ENCODE measurements at places on chromosomes 7 and 10.

GRCh38 chr7:70470746-70471145 lies 661.2 kb upstream of the GALNT17 start:
- no peak for DNase-seq

GRCh38 chr10:12448729-12449391 lies 99.5 kb downstream of the CAMK1D start:
- no peak for DNase-seq

- DNase-seq, result no peak
These were observed 68.6 kb upstream of the AFAP1L2 start for GRCh38 chr10:114472877-114473253.

DNA sequence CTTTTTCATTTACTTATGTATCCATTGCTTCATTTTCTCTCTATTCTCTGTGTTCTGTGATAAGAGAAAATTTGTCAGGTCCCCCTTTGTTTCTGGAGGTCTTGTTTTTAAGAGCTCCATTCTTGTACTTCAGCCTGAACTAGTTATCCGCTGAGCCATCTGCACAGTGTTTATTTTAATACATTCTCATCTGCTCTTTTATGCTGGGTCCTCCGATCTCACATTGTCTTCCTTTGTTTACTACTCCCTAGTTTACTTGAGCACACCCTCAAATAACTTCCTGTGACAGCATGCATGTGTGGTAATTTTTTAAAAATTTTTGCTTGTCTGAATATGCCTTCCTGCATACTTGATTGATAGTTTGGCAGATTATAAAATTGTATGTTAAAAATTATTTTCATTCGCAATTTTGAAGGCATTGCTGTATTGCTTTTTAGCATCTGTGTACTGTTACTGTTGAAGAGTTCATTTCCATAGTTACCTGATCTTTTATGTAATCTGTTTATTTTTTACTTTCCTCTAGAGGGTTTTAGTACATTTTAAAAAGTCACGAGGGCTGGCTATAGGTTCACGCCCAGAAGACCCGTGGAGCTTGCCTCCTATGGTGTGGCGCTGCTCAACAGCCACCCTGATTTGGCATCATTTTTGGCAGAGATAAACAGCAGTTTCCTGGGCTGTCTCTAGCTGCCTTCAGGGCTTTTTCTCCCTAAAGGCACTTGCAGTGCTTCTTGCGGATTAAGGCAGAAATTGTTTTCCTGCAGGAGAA lies 31.9 kb downstream of the RSBN1L start:
- DNase-seq, result no peak

DNA sequence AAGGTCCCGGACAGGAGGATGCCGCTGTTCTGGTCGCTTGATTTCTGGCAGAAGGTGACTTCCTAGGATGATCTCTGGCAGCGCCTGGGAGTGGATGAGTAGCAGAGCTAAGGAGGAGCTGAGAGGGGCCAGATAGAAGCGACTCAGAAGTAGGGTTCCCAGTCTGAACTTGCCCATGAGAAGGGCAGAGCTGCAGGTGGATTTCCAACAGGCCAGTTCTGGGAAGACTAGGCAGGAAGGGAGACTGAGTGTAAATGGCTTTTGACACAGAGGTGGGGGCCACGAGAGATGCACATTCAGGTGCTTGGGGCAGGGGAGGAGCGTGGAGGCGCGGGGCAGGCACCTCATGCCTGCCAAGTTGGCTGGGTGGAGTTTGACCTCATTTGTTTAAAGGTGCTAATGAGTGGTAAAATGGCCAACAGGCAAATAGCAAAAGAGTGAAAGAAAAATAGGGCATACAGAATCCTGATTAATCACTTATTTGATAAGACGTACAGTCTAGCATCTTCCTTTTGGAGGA lies 58.8 kb downstream of the SHH start:
- no peak for DNase-seq

- no peak for DNase-seq
These were observed 48.8 kb downstream of the PLPP4 start for GRCh38 chr10:120505866-120506265.

DNA sequence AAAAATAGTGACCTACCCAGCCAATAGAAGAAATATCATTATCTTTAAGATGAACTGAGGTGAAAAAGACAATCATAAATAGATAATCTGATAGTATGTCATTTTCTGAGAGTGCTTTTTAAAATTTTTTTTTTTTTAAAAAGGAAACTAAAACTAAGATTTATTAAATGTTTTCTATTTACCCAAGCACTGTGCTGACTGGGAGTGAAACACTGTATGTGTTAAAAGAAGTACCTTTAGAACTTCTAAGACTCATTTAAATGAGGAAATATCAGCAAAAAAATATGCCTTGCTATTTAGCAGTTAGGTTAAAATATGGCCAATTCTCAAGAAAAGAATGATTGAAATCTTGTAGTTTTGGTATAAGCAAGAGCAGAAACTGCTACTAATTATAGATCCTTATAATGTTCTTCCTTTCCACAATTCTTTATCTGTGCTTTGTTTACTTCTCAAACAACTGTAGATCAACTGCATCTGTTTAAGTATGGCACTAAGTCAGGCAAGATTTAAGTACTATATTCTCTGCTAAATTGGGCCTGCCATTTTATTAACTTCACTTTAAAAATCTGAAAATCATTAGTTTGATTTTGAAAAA lies 39.5 kb upstream of the WNT2 start:
- no peak for DNase-seq

DNA sequence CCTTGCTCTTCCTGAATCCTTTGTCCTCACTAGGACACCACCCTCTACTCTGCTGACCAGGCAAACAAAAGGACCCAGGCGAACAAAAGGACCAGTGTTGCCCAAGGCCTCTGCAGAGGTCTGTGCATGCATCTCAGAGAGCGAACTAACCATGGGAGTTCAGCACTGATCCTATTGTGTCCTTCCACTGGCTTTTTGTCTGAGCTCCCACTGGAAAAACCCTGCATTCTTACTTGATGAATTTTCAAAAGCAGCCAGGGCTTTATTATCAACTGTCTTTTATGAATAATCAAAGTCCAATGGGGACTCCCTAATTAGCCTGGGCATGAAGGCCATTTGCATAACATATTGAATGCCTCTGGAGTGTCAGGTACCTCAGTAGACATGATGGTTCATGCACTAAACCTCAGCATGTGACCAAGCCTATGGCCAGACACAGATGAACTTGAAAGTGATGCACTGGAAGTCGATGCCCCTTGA lies 140.6 kb downstream of the KCNMA1 start:
- DNase-seq, result no peak

- DNase-seq, result no peak
These were observed 669.8 kb downstream of the SUGCT start for GRCh38 chr7:40804477-40805215.

DNA sequence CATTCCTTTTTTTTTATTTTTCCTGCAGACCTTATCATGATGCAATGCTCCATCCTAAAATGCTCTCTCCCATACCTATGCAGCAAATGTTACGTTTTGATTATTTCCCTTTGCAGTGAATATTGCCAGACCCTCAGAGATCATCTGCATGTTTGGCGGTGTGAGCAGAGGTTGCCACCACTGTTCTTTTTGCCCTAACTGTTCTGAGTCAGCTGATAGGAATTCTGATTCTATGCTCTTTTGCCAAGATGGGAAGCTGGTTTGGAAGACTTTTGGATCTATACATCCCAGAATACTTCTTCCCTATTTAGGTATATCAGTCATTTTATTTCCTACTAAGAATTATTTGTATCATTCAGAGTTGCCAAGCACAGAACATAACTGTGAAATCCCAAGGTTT lies 130.5 kb downstream of the KLF6 start:
- no peak for DNase-seq

DNA sequence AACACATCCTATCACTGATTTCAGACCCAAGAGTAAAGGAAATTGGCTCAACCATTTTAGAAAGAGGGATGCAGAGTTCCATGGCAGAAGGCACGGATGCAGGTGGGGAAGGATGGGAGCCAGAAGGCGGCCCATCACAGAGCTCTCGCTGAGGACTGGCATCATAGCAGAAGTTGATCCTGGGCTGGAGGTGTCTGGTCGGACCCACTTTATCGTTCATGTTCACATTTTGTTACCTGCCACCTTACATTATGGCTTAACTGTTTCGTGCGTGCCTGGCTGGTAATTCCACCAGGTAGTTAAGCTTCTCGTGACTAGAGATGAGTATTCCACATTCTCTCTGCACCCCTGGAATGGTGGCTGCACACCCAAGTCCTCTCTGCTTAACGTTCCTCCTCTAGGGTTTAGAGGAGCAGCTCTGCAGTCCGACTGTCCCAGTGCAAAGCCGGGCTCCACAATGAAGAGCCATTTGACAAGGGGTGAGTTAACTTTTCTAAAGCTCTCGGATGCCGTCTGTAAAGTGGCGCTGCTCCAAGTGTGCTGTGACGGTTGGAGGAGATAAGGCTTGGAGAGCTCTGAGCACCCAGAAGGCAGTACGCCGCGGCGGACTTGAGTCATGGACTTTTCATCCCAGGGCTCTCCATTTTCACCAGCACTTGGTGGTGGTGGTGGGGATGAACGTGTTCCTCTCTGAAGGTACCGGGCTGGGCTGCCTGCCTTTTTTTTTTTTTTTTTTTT lies 157.1 kb upstream of the SHH start:
- no peak for DNase-seq

DNA sequence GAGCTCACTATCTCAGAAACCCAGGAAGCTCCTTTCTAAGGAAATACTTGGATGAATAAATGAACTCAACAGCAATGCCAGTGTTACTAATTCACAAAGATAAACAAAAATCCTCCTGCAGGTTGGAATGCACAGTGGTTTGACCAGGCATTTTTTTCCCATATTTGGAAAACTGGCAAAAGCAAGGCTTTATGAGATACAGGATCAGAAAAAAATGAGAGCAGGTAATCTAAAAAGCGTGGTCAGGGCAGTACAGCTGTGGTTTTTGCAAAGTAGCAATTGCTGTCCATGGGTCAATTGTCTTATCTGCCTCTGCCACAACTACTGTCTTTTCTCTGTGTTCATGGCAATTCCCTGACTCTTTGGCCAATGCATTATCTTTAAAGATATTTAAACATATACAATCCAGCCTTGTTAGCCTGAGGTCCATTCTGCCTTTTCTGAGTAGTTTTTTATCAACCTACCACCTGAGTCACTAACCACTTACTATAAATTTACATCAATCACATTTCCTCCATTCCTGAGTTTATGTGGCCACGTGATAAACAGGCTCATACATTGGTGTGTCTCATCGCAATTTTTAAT lies 564.5 kb upstream of the IGFBP3 start:
- no peak for DNase-seq

DNA sequence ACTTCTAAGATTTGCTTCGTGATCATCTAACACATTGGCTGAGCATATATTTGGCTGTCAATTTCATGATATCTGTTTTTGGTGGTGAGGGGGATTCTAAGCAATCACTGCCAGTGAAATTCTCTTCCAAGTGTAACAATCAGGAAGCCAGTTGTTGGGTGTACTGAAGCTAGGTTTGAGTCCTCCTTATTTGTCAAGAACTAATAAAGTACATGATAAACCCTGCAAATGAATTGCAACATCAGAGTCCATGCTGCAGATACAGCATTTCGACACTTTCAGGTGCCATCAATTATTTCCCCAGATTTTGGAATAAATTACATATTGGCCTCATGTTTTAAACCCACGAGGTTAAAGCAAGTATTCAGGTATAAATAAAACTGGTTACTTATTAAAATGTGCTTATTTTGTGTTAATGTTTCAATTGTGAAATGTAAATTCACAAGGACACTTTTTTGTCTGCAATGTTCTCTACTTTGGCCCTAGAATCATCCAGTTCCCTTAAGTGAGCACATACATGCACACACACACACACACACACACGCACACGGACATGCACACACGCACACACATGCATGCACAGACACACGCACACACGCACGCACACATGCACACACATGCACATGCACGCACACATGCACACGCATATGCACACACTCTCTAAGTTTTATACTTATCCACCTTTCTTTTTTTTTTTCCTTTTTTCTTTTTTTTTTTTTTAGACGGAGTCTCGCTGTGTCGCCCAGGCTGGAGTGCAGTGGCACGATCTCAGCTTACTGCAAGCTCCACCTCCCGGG lies 510.2 kb upstream of the KLF6 start:
- no peak for DNase-seq

- DNase-seq, result no peak
These were observed 2.8 kb upstream of the LOXL4 start for GRCh38 chr10:98270786-98271185.

- DNase-seq, result no peak
These were observed 595.2 kb downstream of the SDK1 start for GRCh38 chr7:3896169-3896765.

GRCh38 chr7:102273749-102274712 lies 12.6 kb upstream of the SH2B2 start:
- DNase-seq, result peak; percentile 80

DNA sequence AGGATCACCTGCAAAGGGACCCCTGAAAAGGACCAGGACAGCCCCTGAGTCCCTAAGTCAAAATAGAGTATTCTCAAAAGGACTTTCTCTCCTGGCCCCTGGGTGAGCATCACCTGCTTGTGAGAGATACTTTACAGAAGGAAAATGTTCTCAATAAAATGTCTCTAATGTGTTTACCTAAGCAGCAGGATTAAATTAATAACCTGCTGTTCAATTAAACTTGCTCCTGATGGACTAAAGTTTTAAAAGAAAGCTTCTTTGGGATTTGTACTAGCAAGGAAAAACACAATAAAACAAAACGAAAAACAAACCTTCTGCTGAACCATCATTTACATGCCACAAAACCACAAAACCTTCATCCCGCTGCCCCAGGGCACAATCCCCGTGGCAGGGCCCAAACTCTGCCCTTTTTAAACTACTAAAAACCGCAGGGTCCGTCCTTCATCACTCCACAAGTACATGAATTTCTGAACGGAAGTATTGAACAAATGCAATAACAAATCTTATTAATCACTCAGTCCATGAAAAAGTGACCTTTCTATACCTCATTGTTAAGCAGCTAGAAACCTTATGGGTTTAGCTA lies 197.7 kb downstream of the TCERG1L start:
- no peak for DNase-seq

GRCh38 chr7:8284606-8285005 lies 22.6 kb upstream of the ICA1 start:
- no peak for DNase-seq

GRCh38 chr7:112014347-112014746 lies 191.9 kb downstream of the DOCK4 start:
- no peak for DNase-seq

All from Caco-2 (cell line).